NCI-H774 (cell line): ENCODE measurements at places on chromosomes 2 and 18.

GRCh38 chr2:37472959-37473358, 128.5 kb downstream of the QPCT start:
- DNase-seq = peak; percentile 92

DNA sequence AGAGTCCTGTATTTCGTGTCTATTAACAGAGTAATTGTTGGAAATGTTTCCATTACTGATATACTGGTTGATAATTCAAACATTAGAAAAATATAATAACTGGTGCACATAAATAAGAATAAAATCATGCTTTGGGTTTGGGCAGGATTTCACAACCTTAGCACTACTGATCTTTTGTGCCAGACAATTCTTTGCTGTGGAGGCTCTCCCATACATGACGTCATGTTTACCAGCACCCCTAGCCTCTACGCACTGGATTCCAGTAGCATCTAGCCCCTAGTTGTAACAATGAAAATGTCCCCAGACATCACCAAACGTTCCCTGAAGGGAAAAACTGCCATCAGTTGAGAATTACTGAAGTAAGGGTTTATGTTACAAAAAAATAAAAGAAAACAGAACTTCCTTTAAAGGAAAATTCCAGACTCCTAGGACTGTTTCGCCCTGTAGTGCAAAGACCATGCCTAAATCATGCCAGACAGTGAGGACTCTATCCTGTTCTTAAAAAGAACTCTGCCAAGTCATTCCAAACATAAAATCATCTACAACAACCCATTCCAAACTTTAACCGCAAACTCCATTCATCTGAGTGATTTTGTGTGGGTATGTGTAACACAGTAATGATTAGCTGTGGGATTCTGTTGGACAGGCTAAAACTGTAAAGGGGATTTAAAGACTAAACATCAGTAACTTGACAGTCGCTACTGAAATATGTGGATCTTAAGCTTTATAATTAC, 313.4 kb upstream of the CCDC68 start:
- no peak for DNase-seq

- no peak for DNase-seq
Observed at GRCh38 chr2:239569401-239570090, 168.7 kb upstream of the HDAC4 start.

DNA sequence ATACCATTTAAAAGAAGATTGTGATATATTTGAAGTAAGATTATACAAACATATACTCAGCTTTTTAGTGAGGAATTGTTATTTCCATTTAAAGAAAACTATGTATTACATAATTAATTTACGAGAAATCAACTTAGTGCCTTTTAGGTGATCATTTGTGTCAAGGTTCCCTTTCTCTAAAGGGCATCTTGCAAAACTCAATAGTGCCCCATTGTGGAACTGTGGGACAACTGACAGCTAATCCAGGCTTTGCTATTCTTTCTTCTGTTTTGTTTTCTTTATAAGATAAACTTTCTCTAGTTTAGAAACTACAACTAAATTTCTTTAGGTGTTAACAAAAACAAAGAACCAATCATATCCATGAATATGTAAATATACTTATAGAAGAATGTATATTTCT, 24.3 kb upstream of the VIT start:
- no peak for DNase-seq

- DNase-seq = no peak
Observed at GRCh38 chr18:12885500-12885899, 1.5 kb upstream of the PTPN2 start.

- no peak for DNase-seq
Observed at GRCh38 chr2:119574108-119574815, 30.0 kb downstream of the CFAP221 start.

DNA sequence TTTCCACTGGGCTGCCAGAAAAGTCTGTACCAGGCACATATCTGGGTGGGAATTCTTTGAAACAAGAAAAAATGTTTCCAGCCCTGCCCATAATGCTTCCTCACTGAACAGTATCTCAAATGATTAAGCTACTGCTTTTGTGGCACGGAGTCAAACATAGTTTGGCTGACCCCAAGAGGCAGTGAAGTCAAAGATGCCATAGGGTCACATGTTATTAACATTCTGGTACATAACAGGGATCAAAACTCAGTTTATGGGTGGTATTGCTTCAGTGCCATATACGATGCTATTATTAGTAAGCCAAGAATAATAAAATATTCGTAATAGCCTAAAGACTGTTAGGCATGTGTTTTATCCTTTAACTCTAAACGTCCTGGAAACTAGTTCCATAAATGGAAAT, 112.4 kb downstream of the FEZ2 start:
- DNase-seq = no peak

- no peak for DNase-seq
Observed at GRCh38 chr2:172702451-172702850, 33.2 kb upstream of the RAPGEF4 start.

- peak; percentile 3 for DNase-seq
Observed at GRCh38 chr2:68643011-68643873, at the start of gene PROKR1. Gene PROKR1, plus strand, starts transcription at chr2:68643579. Its CDS starts 2,243 bp downstream, at chr2:68645822.

- DNase-seq = peak; percentile 27
Observed at GRCh38 chr18:75041586-75041985, 167.4 kb downstream of the PTGR3 start.

DNA sequence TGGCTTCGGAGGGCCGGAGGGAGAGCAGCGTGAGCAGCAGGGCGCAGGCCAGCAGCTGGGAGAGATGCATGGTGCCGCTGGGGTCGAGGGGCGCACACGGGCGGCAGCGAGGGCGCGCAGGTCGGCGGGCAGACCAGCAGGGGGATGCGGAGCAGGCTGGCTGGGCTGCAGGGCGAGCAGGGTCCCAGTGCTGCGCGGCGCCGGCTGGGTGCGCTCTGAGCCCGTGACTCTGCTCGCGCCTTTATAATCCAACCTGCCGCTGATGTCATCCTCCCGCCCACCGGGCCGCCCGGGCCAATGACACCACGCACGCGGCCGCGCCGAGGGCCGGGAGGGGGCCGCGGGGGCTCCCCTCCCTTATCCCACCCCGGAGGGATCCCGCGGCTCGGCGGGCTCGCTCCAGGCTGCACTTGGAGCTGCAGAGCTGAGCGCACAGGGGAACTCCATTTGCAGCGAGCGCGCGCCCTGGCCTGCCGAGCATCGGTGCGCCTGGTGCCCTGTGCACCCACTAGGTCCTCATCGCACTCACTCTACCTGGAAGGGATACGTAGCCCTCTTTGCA, at the start of gene NPPC:
TSS of gene NPPC (minus strand) at position 217 of the 562 bp plus-strand sequence. CDS start at position 70, 147 bp downstream.
- peak; percentile 8 for DNase-seq

GRCh38 chr2:8157621-8158430, 524.0 kb upstream of the ID2 start:
- DNase-seq = no peak

- DNase-seq = no peak
Observed at GRCh38 chr2:96893289-96894150, 23.6 kb upstream of the SEMA4C start.

- no peak for DNase-seq
Observed at GRCh38 chr2:9656270-9656766, 25.5 kb upstream of the YWHAQ start.
